ENCODE measurements at places on chromosomes 6 and 20.

GRCh38 chr6:46255528-46255927 lies 84.7 kb upstream of the ENPP5 start:
- no peak for DNase-seq

DNA sequence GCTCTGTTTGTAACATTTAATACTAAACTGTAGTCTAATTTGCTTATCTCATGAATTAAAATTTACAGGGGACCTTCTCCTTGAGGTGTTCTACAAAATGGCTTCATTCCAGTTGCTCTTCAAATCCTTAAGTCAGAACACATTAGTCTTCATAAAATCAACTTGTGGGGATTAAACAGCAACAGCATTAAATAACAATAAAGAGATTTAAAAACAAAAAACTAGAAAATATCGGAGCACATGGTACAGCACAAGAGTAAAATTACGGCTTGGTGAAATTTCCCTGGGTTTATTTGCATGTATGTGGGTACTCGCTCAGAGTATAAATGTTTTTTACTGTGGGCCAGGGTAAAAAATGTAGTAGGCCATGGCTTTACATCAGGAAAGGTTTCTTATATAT lies 12.0 kb downstream of the RRAGD start:
- no peak for DNase-seq

- no peak for DNase-seq
These were observed 17.3 kb downstream of the SMAP1 start for GRCh38 chr6:70684794-70685493.

- no peak for DNase-seq
These were observed 10.0 kb upstream of the TBX18 start for GRCh38 chr6:84774157-84774984.

DNA sequence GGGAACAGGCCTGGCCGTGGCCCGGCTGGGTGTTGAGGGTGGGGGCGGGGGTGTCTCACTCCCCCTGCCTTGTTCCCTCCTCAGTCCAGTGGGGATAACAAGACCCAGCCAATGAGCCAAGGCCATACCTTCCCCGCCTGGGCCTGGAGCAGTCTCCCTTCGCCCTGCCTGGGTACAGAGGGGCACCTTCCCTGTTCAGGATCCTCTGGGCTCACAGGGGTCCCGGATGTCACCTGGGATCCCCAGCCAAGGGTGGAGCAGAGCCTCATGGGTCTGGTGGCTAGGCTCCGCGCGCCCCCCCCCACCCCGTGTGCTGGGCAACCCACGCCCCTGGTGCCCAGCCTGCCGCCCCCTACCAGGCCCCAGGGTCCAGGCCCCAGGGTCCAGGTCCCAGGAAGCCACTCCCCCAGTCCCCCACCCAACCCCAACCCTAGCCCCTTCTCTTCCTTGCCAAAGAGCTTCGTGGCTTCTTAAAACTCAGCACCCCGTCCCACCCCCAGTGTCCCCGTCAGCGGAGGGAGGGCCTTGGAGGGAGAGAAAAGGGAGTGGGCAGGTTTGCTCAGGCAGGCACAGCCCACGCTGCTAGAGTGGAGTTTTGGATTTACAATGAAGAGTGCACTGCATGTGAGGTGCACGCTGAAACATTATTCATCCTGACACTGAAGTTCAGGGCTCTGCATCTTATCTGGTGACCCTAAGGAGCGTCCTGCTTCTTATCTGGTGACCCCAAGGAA lies 11.8 kb downstream of the HRH3 start:
- DNase-seq: no peak

- peak; percentile 17 for DNase-seq
These were observed 425 bp downstream of the FOXA2 start for GRCh38 chr20:22583773-22584521.

DNA sequence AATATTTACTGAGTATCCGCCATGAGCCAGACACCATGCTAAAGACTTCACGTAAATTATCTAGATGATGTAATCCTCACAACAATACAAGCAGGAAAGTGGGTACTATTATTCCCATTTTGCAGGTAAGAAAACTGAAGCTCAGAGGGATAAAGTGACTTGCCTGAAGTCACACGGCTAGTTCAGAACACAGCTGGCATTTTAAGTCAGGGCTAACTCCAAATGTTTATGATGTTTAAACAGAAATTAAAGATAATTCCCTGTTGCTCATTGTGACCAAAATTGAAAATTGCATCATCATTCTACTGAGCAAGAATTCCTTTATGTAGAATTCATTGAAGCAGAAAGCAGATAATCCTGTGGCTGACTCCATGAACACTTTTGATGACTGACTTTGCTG lies 71.3 kb upstream of the STXBP5 start:
- DNase-seq: no peak

DNA sequence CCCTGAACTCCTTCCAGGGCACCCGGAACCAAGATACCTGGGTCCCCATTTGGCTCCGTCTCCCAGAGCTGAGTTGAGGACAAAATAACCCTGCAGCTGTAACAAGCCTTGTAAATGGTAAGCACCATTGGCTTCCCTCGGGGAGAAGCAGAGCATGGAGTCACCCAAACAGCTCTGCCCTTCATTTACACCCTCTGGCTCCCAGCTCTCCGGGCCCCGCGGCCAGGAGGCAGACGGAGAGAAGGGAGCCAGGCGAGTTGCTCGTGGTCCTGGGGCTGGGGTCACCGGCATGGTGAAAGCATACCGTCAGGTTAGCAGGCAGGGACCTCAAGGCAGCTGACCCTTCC lies 2.1 kb downstream of the TFEB start:
- no peak for DNase-seq

DNA sequence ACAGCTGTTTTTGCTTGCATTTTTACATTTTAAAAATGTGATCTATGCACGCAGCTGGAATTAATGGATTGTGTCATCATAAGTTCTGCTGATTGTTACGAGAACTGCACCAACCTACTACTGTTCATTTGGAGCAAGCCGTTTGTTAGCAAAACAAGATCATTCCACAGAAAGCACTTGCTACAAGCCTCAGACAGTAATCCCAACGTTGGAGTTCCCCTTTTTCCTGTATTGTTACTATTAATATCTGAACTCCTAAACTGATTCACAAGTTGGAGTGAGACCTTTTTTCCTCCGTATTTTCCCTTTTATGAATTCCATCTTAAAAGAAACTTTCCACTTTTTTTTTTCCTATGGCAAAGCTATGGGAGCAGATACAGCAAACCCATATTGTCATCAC lies 3.5 kb downstream of the TENT5A start:
- no peak for DNase-seq

GRCh38 chr6:130814506-130814905 lies 12.7 kb upstream of the SMLR1 start:
- no peak for DNase-seq

- no peak for DNase-seq
These were observed 53.5 kb downstream of the EBF4 start for GRCh38 chr20:2745936-2746635.

DNA sequence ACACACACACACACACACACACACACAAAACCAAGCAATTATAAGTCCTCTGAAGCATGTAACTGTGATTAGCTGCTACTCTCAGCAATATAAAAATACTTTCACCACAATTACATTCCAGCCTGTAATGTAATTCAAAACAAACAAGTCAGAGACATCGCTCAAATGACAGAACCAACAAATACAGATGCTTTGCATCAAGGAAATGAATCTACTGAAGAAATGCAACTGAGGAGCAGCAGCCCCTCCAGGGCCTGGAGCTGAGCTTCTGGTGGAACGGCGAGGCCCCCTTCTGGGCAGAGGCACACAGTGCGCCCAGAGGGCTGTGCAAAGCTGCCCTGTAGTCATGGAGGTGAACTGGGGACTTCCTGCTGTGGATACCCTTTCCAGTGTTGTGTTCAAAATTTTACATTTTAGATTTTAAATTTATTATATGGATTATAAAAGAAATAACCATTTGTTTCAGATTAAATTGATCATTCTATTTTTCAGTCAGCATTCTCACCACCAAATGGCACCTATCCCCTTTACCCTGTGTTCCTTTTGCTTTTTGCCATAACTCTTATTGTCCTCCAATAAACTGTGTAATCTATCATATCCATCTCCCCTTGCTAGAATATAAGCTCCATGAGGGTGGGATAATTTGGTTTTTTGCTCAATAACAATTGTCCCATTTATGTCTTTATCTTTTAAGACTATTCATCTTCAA lies 23.2 kb downstream of the ADAT2 start:
- DNase-seq: peak; percentile 84

GRCh38 chr6:38239719-38240451 lies 399.8 kb downstream of the BTBD9 start:
- DNase-seq: no peak

DNA sequence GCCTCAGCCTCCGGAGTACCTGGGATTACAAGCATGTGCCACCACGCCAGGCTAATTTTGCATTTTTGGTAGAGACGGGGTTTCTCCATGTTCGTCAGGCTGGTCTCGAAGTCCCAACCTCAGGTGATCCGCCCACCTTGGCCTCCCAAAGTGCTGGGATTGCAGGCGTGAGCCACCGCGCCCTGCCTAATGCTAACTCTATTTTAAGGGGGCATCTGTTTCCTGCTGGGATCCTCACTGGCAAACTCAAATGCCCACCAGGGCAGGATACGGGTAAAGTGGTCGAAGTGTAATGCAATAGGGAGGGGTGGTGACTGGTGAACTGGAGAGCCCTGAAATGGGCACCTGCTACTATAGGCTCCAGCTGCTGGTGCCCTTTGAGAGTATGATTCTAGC lies 131.9 kb upstream of the ZNF217 start:
- no peak for DNase-seq

DNA sequence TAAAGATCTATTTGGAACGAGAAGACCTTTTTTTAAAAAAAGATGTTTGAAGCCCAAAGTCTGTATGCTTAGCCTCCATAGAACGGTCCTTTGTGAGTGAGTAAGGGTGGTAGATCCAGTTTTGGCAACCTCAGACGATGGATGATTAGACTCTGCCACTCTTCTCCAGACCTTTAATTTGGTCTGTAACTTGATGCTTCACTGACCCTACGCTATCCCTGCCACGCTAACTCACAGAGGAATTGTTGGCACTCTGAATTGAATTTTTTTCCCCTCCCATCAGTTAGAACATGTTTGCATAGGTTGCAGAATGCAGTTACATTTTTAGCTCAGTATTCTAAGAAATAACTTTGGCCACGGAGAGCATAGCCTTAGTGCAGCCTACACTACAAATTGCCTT lies 15.8 kb upstream of the DEK start:
- peak; percentile 22 for DNase-seq

- peak; percentile 32 for DNase-seq
These were observed 34.0 kb downstream of the RSPO4 start for GRCh38 chr20:967796-968742.

GRCh38 chr6:7921632-7922092 lies 11.1 kb upstream of the TXNDC5 start:
- DNase-seq: no peak

GRCh38 chr6:92369309-92369708 lies 1050.0 kb downstream of the EPHA7 start:
- DNase-seq: no peak

DNA sequence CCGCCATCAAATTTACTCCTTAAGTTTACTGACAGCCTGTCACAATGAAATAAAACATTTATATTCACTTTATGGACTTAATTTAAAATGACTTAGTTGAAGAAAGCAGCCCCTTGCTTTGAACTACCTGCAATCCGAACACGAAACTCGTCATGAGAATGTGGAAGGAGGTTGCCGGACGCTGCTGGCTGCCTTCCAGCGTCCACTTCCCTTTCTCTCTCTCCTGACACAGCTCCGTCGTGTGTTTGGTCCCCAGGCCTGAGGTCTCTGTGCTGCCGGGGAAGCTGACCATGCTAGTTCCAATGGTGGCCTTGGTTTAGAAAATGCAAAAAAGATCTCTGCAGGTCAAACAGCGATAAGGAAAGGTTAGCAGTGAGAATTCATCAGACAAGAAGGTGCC lies 519.7 kb downstream of the CDH26 start:
- no peak for DNase-seq

DNA sequence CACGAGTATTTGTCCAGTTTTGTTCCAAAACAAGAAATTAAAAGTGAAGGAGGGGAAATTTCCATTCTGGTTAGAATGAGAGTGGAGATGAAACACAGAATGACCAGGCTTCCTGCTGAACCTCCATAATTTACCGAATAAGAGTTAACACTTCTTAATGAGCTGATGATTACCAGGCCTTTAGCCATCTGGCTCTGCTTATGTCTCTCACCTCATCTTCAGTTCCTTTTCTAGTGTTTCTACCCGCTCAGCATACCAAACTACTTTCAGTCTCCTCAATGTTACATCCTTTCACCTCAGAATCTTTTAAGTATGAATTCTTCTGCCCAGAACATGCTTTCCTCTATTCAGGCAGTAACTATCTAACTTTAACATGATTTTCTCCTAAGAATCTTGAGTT lies 209.0 kb upstream of the RSPO3 start:
- DNase-seq: no peak

- no peak for DNase-seq
These were observed 138.3 kb downstream of the IPCEF1 start for GRCh38 chr6:154218301-154218700.

DNA sequence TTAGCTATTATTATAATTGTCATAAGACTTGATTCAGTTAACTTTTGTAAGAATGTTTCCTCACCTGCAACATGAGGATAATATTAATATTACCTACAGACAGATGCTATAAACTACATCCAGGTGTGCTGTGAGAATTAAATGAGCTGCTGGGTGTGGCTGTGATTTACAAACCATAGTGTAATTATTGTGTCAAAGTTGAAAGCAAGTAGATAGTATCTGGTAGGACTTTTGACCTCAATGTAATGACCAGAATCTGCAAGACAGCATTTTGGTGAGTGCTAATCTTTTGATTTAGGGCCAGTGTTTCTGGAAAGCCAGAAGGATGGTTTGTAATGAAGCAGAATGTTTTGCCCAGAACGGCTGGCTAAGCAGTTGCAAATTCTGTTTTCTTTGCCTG lies 162.5 kb downstream of the TRMT11 start:
- no peak for DNase-seq

- DNase-seq: no peak
These were observed 30.9 kb upstream of the RPP40 start for GRCh38 chr6:5034736-5035135.

DNA sequence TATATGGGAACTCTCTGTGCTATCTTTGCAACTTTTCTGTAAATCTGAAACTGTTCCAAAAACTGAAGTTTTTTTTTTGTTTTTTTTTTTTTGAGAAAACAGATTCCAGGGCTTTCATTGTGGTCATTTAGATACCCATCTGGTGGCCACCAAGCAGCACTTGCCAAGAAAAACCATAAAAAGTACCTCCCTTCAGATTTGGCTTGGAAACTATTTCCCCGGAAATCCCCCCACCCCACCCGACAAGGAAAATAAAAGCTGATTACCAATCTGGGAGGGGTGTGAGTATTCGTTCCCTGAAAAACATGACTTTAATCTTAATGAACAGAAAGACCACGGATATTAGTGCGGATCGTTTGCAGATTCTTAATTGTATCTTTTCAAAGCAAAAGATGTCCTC lies 1.9 kb downstream of the NFATC2 start:
- no peak for DNase-seq

- DNase-seq: no peak
These were observed 14.3 kb upstream of the ELOVL2 start for GRCh38 chr6:11058406-11058805.

GRCh38 chr20:36434383-36434782 lies 106.9 kb upstream of the MYL9 start:
- DNase-seq: no peak
